ENCODE measurements at places on chromosomes 3 and 15.

GRCh38 chr3:148727231-148727630 is 29.5 kb downstream of the AGTR1 start:
- DNase-seq: no peak

GRCh38 chr3:64214381-64215018 is 10.8 kb downstream of the PRICKLE2 start:
- no peak for DNase-seq

DNA sequence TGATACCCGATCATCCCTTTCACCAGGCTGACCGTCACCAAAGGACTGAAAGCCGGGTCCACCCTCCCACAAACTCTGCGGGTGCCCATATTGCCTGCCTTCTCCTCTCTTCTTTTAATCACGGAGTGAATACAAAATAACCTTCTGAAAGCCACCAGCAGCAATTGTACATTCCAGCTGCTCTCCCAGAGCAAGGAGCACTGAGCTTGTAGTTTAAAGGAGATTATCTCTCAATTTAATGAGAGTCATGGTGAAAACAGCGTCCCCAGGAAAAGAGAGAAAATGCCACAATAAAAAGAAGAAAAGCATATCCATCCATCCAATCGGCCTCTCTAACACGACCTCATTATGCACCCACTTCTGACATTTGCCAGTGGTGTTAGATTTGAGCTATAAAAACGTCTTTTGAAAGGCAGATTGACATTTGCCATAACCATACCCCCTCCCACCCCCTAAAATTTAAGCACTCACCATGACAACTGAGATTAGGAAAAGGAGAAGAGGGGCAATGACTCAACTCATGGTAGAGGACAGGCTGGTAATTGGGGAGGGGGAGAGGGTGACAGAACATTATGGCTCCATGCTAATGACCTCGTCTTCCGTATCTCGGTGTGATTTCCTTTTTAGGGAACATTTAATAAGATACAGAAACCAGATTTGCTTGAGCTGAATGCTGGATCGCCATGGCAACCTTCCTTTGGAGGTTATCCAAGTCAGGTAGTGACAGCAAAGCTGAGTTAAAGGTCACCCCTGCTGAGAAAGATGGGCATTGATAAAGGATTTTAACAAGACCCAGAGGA is 106.2 kb downstream of the ST8SIA2 start:
- no peak for DNase-seq

DNA sequence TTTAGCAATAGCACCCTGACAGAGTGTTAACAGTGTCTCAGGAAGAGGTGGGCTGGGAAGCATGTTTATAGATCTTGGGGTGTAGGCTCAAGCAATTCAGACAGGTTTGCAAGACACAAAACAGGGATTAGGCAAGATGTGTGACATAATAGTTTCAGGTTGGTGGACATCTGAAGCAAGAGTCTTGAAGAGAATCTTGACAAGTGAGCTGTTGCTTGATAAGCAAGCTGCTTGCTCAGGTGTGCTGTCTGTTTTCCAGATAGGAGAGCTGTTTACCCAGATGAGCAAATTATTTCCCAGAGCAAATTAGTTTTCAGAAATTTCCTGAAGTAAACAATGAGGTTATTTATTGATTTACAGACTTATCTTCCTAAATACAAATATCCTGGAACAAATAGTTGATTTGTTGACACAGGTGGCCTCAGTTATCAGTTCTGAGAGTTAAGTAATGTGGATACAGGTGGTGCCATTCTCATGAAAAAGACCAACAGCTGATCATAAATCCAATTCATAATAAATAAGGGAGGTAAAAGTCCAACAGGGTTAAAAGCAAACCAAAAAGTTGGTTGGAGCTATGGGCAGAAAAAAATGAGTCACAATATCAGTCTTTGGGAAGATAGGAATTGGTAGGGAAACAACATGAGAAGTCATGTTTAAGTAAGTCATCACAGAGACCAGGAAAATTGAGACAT is 437.3 kb downstream of the TBL1XR1 start:
- no peak for DNase-seq

GRCh38 chr15:92035961-92036360 is 182.5 kb downstream of the SLCO3A1 start:
- DNase-seq: no peak

GRCh38 chr15:49387471-49387870 is 35.6 kb upstream of the FGF7 start:
- DNase-seq: no peak

DNA sequence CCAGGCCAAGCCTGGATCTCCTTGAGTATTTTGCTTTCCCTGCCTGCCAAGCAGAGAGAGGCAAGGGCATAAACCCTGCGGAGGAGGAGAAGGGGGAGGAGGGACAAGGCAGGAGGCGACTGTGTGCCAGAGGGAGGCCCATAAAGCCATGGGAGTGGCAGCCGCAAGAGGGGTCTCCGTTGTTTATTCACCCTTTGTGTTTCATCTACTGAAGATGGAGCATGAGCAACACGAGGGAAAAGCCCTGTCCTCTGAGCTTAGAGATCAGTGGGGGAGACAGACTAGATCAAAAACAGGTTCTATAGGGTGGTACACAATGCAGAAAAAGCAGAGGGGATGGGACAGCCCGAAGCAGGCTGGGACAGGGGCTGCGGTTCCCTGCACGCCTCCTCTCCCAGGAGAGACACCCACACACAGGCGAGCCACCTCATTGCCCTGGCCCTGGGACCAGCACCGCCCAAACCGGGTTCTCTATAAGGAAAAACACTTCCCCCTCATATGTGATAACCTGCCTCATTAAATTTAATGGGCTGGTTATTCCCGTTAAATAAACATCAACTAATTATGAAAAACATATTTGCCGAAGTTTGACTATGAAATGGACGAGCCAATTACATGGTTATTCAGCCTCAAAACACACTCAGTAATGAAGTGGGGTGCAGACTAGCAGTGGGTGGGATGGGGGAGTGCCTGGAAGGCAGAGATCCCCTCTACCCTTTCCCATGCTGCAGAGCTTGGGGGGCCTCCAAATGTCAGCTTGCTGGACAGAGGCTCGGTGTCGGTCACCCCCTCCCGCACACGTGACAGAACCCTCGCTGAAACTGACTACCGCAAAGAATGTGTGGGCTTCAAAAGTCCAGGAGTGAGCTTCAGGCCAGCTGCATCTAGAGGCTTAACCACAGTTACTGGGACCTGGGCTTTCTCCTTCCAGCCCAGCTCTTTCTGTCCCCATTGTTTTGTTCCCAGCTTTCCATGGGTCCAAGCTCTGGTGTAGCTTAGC is 14.2 kb upstream of the PLXNA1 start:
- no peak for DNase-seq

DNA sequence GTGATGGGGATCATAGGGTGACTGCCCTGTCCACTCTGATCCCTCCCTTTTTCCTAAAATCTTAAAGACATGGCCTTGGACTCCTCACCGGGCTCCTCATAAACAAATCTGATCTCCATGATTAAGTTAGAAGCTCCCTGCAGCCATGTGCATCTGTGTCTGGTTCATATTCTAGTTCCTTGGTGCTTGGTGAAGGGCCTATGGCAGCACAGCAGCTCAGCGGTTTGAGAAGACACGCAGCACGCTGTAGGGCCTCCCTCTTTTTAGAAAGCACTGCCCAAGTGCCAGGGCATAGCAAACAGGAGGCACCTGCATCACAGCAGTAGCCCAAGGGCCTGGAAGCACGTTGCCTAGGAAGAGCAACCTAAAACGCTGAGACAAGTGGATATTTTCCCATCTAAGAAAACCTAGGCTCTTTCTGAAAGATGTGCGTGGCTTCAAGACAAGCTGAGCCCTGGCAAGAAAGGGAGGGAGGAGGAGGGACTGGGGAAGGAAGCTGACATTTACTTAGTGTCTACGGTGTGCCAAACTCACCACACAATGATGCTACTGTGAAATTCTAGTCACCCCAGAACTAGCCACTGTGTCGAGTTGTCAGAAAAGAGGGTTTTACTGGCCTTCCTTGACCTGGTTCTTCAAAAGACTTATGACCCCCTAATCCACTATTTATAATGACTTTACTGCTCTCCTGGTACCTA is 14.9 kb upstream of the ULK3 start:
- no peak for DNase-seq

- DNase-seq: no peak
Observed at GRCh38 chr3:189982321-189982945, 138.3 kb downstream of the P3H2 start.

DNA sequence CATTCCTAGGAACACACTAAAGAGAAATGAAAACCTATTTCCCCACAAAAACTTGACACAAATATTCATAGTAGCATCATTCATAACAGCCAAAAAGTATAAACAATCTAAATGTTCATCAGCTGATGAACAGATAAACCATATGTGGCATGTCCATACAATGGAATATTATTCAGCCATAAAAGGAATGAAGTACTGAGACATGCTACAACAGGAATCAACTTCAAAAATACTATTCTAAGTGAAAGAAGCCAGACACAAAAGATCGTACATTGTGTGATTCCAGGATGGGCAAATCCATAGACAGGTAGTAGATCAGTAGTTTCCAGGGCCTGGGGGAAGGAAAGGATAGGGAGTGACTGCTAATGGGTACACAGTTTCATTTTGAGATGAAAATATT is 118.0 kb downstream of the GSK3B start:
- DNase-seq: no peak

GRCh38 chr3:138355071-138355470 is 6.7 kb downstream of the MRAS start:
- DNase-seq: no peak

DNA sequence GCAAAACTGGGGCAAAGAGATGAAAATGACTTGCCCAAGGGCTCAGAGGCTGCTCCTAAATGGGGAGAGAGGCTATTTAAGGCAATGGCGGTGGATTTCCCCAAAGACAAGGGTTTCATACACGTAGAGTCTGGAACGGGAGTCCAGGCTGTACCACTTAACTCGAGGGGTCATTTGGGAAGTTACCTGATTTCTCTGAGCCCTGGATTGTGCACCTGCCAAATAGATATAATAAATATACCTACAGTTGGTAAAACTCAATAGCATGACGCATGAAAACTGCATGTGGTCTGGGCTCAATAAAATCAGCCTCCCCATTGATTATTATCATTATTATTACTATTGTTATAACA is 1.3 kb upstream of the ITPR1 start:
- DNase-seq: no peak

DNA sequence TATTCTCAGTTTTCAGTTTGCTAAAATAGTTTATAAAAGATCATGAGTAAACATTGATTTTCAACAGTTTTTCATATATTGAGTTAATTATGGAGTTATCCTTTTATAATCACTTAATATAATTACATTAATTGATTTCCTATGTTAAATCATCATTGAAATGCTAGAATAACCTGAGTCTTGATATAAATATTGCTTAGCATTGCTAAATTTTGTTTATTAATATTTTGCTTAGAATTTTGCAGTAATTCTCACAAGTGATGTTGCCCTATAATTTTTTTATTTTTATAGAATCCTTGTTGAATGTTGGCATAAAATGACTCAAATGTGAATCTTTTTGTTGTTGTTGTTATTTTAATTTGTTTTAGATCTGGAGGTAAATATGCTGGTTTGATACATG is 654.2 kb downstream of the OTOL1 start:
- no peak for DNase-seq

DNA sequence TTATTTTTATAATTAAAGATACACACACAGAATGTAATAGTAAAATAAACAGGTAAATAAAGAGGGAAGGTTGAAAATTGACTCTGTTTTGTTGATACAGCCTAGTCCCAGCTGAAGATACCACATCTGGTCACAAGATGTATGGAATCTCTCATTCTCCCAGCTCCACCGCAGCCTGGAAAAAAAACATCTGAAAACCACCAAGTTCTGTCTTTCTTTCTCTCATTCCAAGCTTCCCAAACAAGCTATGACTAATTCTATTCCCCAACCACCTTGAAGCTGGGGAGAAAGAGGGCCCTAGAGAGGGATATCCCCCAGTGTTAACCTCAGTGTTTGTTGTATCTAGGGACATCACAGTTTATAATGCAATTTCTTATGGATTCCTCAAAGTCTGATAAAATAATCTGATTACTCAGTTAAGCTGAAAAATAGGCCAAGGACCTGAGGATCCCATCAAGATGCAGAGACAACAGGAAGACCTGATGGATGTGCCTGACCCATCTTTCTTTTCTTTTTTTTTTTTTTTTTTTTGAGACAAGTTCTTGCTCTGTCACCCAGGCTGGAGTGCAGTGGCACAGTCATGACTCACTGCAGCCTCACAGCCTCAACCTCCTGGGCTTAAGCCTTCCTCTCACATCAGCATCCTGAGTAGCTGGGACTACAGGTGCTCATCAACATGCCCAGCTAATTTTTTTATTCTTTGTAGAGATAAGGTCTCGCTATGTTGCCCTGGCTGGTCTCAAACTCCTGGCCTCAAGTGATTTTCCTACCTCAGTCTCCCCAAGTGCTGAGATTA is 38.1 kb downstream of the SRGAP3 start:
- no peak for DNase-seq

GRCh38 chr15:83549623-83550022 is 102.5 kb downstream of the SH3GL3 start:
- no peak for DNase-seq

DNA sequence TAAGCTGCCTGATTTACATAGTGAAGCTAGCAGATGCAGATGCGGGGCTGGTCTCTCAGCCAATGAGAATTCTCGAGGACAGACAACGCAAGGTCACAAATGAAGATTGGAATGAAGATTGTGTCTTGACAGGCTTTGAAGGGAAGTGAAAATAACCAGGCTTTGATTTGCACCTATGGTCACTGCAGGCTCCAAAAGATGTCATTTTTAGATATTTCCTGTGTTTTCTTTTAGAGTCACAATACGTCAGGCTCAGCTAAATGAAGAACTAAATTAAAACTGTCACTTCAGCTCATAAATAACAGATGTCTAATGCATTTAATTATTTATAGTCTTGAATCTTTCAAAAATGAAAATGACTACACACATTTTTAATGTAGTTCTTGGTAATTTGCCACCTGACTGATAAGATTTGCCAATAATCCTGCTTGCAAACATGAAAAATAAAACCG is 99.5 kb downstream of the SQOR start:
- no peak for DNase-seq

DNA sequence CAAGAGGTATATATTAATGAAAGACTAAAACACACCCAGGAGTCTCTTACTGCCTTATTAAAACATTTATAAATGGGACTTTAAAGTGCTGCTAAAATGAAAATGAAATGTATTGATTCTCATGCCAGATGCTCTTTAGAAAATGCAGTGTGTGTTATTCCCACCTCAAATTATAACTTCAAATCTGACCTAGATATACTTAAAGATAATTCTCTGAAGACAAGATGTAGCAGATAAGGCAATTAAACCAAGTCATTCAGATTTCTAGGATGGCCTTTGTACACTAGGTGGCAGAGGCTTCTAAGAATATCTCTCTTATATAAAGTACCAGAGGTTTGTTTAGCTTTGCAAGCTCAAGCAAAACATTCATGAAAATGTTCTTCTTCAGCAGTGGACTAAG is 26.9 kb upstream of the GOLGA8B start:
- no peak for DNase-seq

DNA sequence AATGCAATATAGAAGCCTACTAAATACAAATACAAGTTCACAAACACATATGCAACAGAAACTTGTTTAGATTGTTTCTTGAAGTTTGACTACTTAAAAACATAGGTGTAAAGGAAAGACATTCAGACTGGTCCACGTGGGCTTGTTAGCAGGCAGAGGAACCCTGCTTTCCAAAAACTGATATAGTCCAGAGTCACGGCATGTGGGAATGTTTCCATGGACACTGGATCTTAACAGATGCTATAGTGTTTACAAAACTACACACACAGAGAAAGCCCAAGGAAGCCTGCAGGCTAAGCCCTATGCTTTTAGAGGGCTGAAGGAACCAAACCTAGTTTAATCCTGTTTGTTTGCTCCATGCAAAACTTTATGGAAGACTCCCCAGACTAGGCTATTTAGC is 45.2 kb upstream of the LRRC58 start:
- DNase-seq: no peak
